ENCODE measurements at places on chromosomes 11 and 22. TPM values are rescaled to one million over a fixed set of nuclear protein-coding genes. Genes with fewer than 3 reads are reported as not detected.

GRCh38 chr11:97389270-97389669 lies 999.5 kb downstream of the JRKL start:
- DNase-seq: no peak

GRCh38 chr11:10606536-10607208 lies 38.2 kb upstream of the LYVE1 start:
- DNase-seq: no peak

DNA sequence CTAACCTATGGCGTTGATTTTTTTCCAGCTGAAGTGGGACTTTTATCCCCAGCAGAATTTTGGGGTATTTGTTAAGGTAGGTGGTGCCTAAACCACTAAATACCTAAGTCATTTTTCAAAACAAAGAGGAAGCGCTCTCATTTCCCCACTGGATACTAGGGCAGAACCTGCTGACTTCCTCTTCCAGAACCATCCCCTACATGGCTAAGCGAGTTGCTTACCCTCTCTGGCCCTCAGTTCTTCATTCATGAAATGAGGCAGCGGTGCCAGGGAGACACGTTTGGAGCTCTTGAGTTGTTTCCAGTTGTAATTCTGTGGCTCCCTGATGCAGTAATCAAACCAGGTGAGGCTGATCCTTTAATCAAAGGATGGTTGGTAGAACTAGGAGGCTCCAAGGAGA lies 10.0 kb upstream of the MTMR3 start:
- DNase-seq: no peak

DNA sequence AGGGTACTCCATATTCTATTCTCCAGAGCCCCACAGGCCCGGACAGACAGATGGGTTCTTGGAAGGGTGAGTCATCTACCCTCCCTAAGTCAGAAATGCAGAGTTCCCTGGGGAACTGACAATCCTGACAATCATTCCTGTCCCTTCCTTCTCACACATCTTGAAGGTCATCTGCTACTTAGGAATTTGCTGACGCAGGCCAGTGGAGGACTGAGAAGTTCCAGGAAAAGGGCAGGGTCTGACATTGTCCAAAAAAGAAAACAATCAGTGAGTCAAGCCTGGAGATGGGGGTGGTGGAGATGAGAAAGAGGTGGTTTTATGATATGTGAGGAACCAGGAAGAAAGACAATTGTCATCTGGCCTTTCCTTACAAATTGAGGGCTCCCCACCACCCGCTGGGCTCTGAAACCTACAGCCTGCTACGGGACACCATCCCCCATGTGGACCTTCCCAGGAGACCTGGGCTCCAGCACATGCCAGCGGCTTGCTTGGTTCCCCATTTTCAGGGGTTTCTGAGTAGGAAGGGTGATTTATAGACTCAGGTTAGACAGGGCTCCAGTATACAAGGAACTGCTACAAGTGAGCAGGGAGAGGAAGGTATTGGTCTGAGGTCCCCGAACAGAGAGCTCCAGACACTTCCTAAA lies 12.9 kb downstream of the CD59 start:
- DNase-seq: no peak

Gene XKR3
- not detected for total RNA-seq

Gene UNC93B1
- total RNA-seq: 14.1 TPM

- DNase-seq: no peak
These were observed 4.2 kb downstream of the GAL3ST3 start for GRCh38 chr11:66044757-66045156.

Gene MLC1
- total RNA-seq: 0.39 TPM

All from activated T-helper 2 cell treated with anti-CD3 and anti-CD28 coated beads, Interferon-gamma antibody, Interleukin-2, Interleukin-4, amounts not matched to agents 10 μg/mL and 5 μg/mL and 100 μg/mL, durations not matched to agents 14 hours and 24 hours and 36 hours (primary cell).